Epithelial cell of esophagus (primary cell): ENCODE measurements at places on chromosomes 16 and 17.

- no peak for DNase-seq
These were observed 31.4 kb upstream of the SPNS2 start for GRCh38 chr17:4467287-4467686.

DNA sequence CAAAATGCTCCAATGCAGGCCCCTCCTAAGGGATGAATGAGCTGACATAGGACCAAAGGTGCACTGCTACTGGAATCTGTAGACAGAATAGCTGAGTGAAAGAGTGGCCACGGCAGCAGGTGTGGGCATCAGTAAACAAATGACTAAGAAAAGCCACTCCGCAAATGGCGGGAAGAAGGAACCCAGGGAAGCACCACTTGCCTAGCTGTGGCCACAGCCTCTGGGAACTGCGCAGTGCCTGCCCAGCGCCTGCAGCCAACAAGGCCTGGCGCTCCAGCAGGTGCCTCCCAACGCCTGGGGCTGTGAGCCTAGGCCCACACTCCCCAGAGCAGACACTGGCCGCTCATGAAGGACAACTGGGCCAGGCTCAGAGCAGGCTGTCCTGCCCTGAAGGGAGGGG is 11.8 kb downstream of the PEMT start:
- no peak for DNase-seq

DNA sequence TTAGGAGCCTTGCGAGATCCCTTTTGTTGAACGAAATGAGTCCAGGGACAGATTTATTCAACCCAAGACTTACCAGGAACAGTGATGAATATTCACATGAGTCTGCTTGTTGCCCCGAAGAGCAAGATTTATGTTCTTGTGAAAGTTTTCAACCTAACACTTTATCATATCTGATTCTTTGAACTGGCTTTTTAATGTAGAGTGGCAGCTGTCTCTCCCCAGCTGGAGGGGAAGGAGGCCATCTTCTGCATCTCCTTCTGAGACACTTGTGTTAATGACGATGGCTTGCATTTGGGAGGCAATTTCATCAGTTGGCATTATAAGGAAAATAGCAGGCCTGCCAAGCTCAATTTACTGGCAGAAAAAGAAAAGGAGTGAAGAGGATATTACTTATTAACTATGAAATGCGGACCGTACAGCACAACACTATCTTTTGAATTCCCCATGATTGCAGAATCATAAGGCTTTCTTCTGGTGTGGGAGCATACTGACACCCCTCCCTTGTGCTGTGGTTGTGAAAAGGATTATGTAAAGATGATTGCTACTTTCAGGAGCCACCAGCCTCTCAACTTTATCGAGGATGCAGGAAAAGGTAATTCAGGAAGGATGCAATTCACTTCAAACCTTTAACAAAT is 35.7 kb downstream of the SMARCE1 start:
- DNase-seq = no peak

DNA sequence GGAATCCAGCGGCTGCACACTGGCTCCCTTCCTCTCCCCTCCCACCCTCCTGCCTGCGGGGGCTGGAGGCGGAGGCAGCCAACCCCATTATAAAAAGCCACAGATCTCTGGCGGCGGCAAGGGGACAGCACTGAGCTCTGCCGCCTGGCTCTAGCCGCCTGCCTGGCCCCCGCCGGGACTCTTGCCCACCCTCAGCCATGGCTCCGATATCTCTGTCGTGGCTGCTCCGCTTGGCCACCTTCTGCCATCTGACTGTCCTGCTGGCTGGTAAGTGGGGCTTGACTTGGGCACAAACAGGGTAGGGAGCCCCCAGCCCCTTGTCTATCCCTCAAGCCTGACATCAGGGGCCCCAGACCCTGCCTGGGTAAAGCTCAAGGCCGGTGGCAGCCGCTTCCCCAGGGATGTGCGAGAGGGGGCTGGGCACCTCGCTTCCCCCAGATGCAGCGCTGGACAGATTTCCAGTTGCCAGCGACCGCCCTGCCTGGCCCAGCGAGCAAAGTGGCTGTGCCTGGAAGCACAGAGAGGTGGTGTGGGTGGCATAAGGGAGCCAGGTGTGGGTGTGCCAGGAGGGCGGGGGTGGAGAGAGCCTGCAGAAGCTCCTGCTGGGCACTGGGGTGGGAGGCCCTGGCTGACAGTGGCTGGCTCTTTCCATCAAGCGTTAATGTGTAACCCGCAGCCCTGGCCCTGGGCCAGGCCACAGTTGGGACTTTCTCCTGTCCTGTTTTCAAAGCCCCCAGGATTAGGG is at the start of gene CX3CL1:
CX3CL1 (plus strand) TSS at position 119 of the 745 bp plus-strand sequence; CDS start at position 198, 79 bp downstream.
- peak; percentile 38 for DNase-seq

DNA sequence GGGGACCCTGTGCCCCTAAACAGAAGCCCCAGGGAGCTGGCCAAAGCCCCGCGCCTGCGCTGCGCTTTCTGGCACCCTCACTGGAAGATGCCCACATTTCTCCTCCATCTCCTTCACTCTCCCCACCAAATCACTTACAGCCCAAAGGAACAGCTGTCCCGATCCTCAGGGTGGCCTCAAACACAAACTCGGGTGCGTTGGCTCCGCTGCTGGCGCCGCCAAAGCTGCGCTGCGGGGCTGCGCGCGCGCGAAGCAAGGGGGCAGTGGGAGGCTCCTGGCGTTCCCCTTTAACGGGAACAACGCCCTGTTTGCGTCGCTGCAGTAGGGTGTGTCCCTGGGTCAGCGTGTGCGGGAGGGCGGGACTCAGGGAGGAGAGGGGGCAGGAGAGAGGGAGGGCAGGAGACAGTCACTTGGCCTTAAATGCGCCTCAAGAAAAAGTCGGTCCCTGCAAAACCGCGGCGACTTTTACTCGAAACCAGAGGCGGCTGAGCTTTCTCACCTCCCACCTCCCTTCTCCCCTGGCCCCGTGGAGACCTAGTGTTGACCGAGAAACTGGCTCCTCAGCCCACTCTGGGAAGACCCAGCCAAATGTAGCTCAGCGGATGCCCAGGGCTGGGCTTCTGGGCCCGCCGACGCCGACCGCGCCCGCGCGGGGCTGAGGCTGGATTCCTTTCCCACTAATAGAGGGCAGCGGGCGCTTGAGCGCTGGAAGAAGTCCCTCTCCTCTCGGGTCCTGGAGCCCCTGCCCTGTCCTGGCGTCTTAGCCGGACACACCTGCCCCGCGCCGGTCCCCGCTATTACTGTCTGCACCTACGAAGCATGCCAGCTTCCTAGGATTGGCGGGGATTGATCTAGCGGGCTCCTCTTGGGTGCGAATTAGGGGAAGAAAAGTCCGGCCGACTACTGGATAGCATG is 2.6 kb downstream of the PMP22 start:
- DNase-seq = peak; percentile 27

DNA sequence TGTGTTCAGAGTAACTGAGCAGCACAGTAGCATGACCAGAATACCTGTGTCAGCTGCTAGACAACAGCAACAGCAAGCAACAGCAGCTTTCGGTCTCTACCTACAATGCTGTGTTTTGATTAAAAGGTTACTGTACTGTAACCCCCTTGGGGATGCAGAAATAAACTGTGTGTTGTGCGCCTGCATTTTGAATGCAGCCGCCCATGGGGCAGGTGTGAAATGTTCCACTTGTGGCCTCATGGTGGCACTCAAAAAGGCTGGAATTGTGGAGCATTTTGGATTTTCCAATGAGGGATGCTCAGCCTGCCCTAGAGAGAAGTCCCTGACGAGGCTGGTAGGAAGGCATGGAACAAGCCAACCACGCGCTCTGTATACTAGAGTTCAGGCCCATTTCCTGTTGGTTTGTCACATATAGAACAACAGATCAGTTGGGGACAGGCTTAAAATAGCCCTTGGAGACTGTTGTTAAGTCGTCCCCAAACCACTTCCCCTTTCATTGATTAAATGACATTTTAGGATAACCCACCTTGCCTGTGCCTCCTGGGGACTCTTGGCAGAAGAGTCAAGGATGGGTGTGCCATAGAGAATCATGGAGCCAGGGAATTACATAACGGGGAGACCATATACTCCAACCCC is 27.1 kb downstream of the SCPEP1 start:
- DNase-seq = no peak

- DNase-seq = peak; percentile 66
These were observed 32.5 kb upstream of the MYO18A start for GRCh38 chr17:29212681-29213121.

DNA sequence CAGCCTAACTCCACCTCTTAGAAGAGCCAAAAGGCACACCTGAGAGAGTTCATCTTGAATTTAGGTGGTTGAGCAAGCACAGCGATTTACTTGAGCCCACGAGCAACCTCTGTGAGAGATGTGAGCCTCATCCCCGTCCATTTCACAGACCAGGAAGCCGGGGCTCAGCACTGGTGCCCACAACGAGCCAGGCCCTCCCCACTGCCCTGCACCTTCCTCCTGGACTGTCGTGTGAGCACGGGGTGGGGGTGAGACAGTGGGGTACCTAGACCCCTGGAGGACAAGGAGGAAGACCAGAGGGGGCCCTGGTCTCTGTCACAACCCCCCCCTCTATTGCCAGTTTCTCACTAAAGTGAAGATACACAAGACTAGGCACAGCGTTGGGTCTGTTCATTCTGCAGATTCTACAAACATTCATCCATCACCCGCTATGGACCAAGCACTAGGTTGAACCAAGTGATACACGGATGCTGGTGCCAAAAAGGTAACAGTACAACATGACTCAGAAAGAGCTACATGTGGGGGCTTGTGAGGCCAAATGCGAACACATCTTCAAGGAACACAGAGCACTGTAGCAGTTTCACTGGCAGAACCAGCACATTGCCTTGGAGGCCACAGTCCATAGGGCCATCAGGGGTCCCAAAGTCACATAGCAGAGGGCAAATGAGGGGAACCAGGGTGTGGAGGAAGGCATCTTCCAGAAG is 231.9 kb downstream of the PARN start:
- peak; percentile 94 for DNase-seq

GRCh38 chr16:81850197-81850944 is 71.3 kb downstream of the PLCG2 start:
- DNase-seq = no peak

DNA sequence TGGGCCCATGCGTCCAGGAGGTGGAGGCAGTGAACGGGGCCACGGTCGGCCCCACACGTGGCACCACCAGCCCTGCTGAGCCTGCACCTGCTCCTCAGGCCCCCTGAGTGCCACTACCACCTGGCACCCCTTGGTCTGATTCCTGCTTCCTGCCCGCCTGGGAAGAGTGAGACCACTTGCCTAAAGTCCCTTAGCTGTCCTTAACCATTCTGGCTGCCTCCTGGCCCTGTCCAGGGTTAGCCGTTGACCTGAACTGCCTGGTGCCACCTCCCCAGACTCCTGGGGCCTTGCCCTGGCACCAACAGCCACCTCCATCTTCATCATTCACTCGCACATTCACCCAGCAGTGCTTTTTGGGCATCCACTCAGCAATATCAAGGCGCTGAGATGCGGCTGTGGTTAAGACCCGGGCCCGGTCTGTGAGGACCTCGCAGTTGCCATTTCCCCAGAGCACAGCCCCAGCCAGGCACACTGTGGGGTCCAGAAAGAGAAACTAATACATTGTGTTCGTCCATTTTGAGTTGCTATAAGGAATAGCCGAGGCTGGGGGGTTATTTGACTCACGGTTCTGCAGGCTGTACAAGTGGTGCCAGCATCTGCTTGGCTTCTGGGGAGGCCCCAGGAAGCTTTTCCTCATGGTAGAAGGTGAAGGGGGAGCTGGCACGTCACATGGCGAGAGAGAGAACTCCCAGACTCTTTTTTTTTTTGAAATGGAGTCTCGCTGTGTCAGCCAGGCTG is 318.4 kb downstream of the SEC14L1 start:
- no peak for DNase-seq
